ENCODE measurements at places on chromosomes 12 and 14. TPM values are rescaled to one million over a fixed set of nuclear protein-coding genes. Genes with fewer than 3 reads are reported as not detected.

- no peak for DNase-seq
Measured at GRCh38 chr12:69196302-69197288, 42.8 kb upstream of the CPSF6 start.

The PLEK2 gene
- not detected for total RNA-seq

GRCh38 chr12:108257004-108257403, 82.1 kb downstream of the CMKLR1 start:
- DNase-seq = no peak

- DNase-seq = no peak
Measured at GRCh38 chr14:32403688-32404087, 74.6 kb downstream of the AKAP6 start.

DNA sequence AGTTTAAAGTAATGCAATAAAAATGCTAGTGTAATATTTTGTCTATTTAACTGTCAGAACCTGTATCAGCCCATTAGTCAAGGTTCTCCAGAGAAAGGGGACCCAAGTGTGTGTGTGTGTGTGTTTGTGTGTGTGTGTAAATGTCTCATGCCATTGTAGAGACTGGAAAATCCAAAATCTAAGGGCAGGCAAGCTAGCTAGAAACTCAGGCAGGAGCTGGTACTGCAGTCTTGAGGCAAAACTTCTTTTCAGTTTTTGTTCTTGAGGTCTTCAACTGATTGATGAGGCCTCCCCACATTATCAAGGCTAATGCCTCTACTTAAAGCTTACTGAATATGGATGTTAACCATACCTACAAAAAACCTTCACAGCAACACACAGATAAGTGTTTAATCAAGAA, 126.7 kb downstream of the PRKD1 start:
- DNase-seq = no peak

GRCh38 chr12:96186607-96187301, 7.4 kb upstream of the ELK3 start:
- no peak for DNase-seq
